T47D (cell line): ENCODE measurements at places on chromosomes 4 and X.

DNA sequence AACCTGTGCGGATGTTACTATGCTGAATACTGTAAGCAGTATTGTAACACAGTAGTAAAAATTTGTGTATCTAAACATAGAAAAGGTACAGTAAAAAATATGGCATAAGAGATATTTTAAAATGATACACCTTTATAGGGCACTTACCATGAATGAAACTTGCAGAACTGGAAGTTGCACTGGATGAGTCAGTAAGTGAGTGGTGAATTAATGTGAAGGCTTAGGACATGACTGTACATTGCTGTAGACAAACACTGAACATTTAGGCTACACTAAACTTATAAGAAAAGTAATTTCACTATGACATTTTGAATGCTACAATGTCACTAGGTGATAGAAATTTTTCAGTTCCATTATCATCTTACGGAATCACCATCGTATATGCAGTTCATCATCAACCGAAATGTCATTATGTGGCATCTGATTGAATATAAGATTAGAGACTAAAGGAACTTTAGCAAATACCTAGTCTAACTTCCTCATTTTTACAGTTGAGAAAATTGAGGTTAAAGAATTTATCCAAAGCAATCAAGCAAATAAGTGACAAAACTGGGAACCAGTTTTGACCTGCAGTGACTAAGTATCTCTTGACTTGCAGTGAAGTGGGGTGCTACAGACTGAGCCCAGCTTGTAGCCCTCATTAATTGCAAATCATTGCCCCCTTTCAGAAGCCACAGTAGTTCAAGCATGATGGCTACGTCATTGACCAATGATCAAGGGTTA, 55.3 kb downstream of the EGF start:
- no peak for DNase-seq

DNA sequence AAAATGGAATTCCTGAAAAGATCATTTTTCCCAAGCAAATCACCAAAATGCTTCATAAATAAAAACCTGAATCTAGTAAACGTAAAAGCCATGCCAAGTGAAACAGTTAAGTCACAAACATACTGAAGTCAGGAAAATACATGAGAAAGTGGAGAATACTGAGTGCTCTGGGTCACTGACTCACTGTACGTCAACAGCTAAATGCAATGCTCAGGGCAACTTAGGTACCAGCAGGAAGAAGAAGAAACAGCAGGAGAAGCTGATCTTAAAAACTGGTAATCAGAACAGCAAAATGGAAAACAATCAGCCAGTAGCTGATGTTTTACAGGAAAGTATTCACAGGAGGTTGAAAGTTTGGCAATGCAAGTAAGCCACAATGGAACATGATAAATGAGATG, 252.6 kb upstream of the ETNPPL start:
- DNase-seq, result no peak

- DNase-seq, result no peak
These were observed 118.7 kb upstream of the PRPS2 start for GRCh38 chrX:12672367-12673106.

- DNase-seq, result no peak
These were observed 2.0 kb upstream of the ARX start for GRCh38 chrX:25017667-25018247.

- peak; percentile 46 for DNase-seq
These were observed 14.3 kb downstream of the JCHAIN start for GRCh38 chr4:70651864-70652506.

- DNase-seq, result no peak
These were observed 177.8 kb upstream of the IGFBP7 start for GRCh38 chr4:57287687-57288604.

DNA sequence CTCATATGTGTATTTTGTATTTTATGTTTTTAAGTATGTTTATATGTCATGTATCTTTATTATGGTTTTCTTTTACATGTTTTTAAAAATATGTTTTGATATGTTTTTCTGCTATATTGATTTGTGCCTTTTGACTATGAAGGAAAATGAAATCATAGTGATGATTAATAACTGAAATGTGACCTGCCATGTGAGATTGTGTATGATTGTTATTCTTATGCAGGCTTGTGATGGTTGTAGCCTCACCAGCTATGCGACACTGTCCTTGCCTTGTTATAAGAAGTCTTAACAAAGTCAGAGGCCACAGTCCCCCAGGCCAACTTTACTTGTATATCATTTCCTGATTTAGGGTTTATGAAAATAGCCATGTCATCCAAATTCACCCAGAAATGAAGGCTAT, 83.2 kb downstream of the TMEM131L start:
- no peak for DNase-seq
